Activated CD8-positive, alpha-beta memory T cell treated with anti-CD3 and anti-CD28 coated beads for 36 hours (primary cell): ENCODE measurements at places on chromosomes 1 and 21. TPM values are rescaled to one million over a fixed set of nuclear protein-coding genes. Genes with fewer than 3 reads are reported as not detected.

The MMP23B gene
- total RNA-seq = 2.7 TPM

The USP48 gene
- total RNA-seq = 61.1 TPM

The HSD3B1 gene
- not detected for total RNA-seq

The KLHDC8A gene
- total RNA-seq = not detected

The KPRP gene
- total RNA-seq = not detected

The C1orf210 gene
- total RNA-seq = not detected

The BTBD19 gene
- 8.2 TPM for total RNA-seq

The WNT4 gene
- total RNA-seq = not detected

The STIL gene
- total RNA-seq = 21.9 TPM

The SLC30A10 gene
- total RNA-seq = not detected

The PRKAA2 gene
- total RNA-seq = not detected

The SEMA6C gene
- total RNA-seq = 2.5 TPM

The MGST3 gene
- total RNA-seq = 47.9 TPM

The RGS16 gene
- total RNA-seq = 77.5 TPM

The OR2L8 gene
- not detected for total RNA-seq

The TMPRSS15 gene
- total RNA-seq = not detected

The RIMS3 gene
- total RNA-seq = 1.4 TPM

The LCE1B gene
- not detected for total RNA-seq

The INAVA gene
- total RNA-seq = 0.06 TPM

The CD1C gene
- 0.78 TPM for total RNA-seq

The OR2G6 gene
- total RNA-seq = not detected

The FAM177B gene
- not detected for total RNA-seq

The KRTAP21-2 gene
- total RNA-seq = not detected

The LYPD8 gene
- not detected for total RNA-seq

The GNAI3 gene
- 9.2 TPM for total RNA-seq

The SRSF4 gene
- 120 TPM for total RNA-seq

The SPRR3 gene
- total RNA-seq = not detected

The CLEC20A gene
- not detected for total RNA-seq

The PTPN14 gene
- total RNA-seq = 2.0 TPM

The VWA5B1 gene
- total RNA-seq = not detected

The TEDDM1 gene
- total RNA-seq = not detected

The CFHR4 gene
- not detected for total RNA-seq

The PAQR7 gene
- 8.9 TPM for total RNA-seq

The LPAR3 gene
- 0.84 TPM for total RNA-seq

The SH3BGR gene
- total RNA-seq = 4.7 TPM

The EVA1C gene
- 11.5 TPM for total RNA-seq

The TCHHL1 gene
- not detected for total RNA-seq

The CRP gene
- total RNA-seq = not detected

The TMEM39B gene
- 26.5 TPM for total RNA-seq

The NBPF1 gene
- 6.0 TPM for total RNA-seq

The RGS13 gene
- total RNA-seq = not detected

The TBX19 gene
- 0.82 TPM for total RNA-seq

The SPRR5 gene
- not detected for total RNA-seq

The B3GALNT2 gene
- 18.2 TPM for total RNA-seq

The NCDN gene
- total RNA-seq = 42.8 TPM

The MYBPH gene
- not detected for total RNA-seq

The HSF2BP gene
- 1.4 TPM for total RNA-seq

The GUCA2B gene
- total RNA-seq = not detected

The CLDN8 gene
- total RNA-seq = not detected

The RHD gene
- not detected for total RNA-seq

The LIN28A gene
- not detected for total RNA-seq

The CRABP2 gene
- 0.89 TPM for total RNA-seq

The SYNC gene
- not detected for total RNA-seq

The LDLRAD1 gene
- total RNA-seq = not detected

The FAM131C gene
- 0.19 TPM for total RNA-seq

The TTC24 gene
- 10.7 TPM for total RNA-seq
